ENCODE measurements at places on chromosomes 3 and 15.
A peak's percentile ranks its signal among the peaks of the same experiment; 100 is the strongest.

- DNase-seq, result peak; percentile 97
These were observed at the start of gene EDEM1 for GRCh38 chr3:5187156-5187919. TSS of gene EDEM1 (plus strand) at chr3:5187707. CDS start at chr3:5187806, 99 bp downstream.

- no peak for DNase-seq
These were observed 3.6 kb downstream of the SNX1 start for GRCh38 chr15:64099379-64099778.

DNA sequence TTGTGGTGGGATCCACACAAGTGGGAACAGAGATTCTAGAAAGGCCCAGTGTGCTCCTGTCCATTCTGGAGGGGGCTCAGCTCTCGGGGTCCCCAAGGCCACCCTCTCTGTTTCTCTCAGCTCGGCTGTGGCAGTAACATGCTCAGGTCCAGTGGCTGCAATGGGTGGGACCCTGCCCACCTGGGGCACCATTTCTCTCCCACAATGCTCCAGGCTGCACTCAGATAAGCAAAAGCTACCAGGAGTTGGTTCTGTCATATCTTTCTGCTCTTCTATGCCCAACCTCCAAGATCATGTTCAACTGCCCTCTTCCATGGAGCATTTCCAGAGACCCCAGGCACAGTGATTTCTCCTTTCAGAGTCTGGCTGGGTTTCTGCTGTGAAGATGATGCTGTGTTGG lies 40.8 kb downstream of the ITGA11 start:
- DNase-seq, result no peak

DNA sequence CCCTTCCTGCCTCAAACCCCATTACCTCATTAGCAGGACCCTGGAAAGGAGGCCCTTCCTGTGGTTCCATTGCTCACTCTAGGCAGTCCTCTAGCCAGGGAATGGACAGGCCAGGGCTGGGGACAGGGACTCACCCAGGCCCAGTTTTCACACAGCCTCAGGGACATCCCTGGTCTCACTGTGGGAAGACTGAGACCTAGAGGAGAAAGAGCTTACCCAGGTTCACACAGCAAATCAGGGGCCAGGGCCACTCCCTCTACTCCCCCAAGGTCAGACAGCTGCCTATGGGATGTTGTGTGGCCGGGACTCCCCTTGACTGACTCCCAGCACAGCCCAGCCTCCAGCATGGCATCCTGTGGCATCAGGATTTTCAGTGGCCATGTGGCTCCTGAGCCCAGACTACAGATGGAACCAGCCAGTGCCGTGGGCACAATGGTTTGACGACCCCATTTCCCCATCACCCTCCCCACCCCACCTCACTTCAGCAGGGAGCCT lies 49.3 kb downstream of the ADAMTS7 start:
- no peak for DNase-seq

- DNase-seq, result peak; percentile 27
These were observed 138.9 kb upstream of the COL8A1 start for GRCh38 chr3:99499235-99500158.

GRCh38 chr3:94171954-94172353 lies 109.1 kb downstream of the NSUN3 start:
- no peak for DNase-seq

GRCh38 chr15:45869034-45869668 lies 234.3 kb downstream of the SQOR start:
- DNase-seq, result no peak

DNA sequence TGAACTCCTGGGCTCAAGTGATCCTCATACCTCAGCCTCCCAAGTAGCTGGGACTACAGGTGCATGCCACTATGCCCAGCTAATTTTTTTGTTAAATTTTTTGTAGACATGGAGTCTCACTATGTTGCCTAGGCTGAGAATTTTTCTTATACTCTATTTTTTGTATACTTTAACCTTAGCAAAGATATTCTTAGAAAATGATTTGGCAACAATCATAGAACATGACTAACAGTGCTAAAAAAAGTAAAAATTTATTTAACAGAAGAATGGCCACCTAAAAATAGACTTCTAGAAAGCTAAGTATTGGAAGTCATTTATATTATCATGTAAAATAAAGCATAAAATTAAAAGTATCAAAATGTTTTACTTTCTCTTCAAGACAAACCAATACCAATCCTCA lies 322.3 kb downstream of the PLCL2 start:
- DNase-seq, result no peak

- no peak for DNase-seq
These were observed 815 bp downstream of the BCL2A1 start for GRCh38 chr15:79970181-79970580.
